ENCODE measurements at places on chromosomes 1 and 21.

GRCh38 chr21:33937931-33938339, 22.3 kb upstream of the ATP5PO start:
- DNase-seq = no peak

DNA sequence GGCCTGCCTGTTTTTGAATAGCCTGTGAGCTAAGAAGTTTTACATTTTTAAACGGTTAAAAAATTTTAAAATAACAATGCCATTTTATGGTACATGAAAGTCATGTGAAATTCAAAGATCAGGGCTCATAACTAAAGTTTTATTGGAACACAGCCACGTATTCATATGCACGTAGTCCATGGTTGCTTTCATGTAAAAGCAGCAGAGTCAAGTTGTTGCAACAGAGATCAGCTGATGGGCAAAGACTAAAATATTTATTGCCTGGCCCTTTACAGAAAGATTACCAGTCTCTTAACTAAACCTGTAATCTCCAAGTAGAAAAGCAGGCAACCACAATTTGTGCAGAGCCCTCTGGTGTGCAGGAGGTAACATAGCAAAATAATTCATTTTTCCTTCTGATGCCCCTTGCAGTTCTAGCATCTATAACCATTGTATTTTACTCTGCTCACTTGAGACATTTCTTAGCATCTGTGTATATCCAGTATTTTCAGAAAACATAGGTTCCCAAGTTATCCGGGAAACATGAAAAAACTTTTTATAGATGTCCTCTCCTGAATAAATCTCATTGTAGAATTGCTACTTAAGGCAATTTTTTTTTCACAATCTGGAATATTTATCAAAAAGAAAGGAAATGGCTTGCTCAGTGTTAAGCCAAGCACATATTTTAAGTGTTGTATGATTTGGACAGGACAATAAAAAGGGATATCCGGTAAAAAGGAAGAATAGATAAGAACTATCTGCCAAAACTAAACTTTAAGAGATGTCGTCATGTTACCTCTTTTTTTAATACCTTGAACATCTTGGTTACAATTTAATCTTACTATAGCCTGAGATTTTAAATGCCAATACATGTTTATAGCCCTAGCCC, 430.8 kb downstream of the PLPP3 start:
- no peak for DNase-seq

- DNase-seq = no peak
These were observed 88.3 kb downstream of the RPE65 start for GRCh38 chr1:68361346-68361910.

DNA sequence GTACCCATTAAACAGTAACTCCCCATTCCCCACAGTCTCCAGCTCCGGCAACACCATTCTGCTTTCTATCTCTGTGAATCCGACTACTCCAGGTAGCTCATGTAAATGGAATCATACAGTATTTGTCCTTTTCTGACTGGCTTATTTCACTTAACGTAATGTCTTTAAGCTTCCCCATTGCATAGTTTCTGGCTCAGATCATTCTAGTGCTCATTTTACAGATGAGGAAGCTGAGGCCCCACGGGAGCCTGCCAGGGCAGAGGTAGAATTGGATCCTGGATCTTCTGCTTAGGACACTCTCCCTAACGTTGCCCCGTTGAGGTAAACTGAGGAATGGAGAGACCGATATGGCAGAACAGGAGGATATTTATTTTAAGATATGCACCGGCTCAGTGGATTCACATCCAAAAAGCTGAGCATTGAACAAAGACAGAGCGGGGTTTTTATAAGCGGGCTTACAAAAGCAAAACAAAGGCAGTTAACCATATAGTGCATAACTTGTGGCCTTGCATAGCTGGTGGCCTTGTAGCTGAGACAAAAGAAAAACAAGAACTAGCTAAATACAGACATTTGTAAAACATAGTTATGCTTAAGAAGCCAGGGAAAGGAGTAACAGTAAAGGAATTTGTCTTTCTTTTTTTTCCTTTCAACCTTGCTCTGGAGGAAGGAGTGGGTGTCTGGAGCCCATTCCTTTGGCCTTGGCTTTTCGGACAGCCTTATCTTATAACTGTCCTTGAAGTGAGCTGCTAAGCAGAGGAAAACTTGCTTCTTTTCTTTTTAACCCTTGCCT, 15.3 kb upstream of the KLHDC8A start:
- DNase-seq = no peak

DNA sequence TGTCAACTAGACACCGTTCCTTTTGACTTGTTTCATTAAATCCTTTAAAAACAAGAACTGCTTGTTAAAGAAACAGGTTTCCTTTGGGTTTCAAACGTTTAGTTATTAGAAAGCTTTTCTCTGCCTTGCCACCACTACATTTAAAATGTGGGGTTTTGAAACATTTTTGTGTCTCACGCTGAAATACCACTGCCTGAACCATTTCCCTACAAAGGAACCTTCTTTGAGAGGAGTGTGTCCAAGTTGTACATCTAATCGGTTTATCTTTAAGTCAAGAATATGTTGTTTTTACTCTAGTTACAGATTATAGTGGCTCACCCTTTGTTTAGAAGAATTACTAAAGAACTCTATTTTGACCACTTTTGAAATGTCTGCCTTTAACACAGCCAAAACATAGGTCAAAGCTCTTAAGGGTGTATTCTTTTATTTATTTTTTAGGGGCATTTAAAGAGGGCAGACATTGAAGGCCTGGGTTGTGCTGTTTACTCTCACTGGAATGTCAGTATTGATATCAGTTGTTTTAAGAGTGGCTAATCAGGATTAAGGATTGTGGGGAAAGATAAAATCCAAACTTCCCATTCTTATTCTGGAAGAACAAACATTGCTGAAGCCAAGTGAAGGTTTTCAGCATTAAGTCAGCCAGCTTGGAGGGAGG, 143.4 kb downstream of the GALNT2 start:
- no peak for DNase-seq

- no peak for DNase-seq
These were observed 49.1 kb downstream of the RAP1GAP start for GRCh38 chr1:21620011-21620410.

DNA sequence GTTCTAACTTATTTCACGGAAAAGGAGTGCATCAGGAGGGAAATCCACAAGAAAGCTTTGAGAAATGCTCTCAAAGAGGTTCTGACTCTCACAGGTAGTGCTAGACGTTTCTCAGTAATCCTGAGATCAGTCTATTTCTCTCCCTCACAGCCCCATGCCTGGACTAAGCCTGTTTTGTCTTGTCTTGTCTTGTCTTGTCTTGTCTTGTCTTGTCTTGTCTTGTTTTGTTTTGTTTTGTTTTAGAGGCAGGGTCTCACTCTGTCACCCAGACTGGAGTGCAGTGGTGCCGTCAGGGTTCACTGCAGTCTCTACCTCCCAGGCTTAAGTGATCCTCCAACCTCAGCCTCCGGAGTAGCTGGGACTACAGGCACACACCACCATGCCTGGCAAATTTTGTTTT, 133.3 kb upstream of the SGIP1 start:
- DNase-seq = no peak

DNA sequence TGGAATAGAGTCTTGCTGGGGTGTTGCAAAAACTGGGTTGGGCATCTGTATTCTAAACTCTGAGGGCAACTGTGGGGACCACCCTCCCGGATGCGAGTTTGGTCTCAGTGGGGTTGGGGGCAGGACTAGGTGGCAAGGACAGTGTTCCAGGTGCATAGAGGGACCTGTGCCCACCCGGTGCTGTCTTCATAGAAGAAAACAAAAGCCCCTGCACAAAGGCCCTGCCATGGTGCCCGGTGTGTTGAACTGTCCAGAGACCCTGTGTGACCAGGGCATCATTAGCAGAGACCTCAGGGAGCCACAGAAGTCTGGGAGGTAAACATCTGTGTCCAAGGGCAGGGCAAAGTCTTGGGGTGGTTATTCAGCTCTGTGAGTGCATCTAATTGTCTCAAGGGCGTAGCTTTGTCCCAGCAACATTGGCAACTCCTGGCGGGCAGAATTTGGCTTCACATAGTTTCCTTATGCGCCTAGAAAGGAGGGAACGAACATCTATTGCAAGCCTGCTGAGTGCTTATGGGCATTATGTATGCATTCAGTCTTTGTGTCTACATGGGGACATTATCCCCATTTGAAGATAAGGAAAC, 72.2 kb upstream of the IFFO2 start:
- DNase-seq = no peak

GRCh38 chr1:6794164-6794563, 8.9 kb downstream of the CAMTA1 start:
- DNase-seq = no peak

GRCh38 chr1:39733161-39733560, 5.5 kb upstream of the PPIE start:
- DNase-seq = no peak

DNA sequence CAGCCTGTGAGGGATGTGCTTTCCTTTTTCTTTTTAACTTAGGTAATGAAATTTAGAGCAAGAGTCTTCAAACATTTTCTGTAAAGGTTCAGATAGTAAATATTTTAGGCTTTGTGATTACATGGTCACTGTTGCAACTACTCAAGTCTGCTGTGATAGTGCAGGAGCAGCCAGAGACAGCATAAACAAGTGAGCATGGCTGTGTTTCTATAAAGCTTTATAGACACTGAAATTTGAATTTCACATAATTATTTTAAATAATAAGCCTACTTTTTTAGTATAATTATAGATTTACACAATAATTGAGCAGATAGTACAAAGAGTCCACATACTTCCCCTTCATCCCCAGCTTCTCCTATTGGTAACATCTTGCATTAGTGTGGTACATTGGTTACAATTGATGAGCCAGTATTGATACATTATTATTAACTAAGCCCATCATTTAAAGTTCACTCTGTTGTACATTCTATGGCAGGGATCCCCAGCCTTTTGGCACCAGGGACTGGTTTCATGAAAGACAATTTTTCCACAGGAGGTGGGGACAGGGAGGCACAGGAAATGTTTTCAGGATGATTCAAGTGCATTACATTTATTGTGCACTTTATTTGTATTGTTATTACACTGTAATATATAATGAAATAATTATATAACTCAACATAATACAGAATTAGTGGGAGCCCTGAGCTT, 3.0 kb downstream of the ATF6 start:
- DNase-seq = no peak

DNA sequence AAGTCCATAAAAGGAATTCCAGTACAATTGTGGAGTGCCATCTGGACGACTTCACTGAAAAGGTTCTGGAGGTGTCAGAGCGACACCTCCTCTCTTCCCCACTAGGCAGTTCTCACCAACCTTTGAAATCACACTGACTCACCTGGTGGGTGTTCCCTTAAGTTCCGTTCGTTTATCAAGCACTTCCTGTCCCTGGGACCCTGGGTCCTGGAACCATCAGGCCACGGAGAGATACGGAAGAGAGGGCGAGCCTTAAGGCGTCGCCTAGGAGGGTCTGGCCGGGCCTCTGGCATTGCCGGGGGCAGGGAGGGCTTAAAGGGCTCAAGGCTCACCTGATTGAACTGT, 317 bp downstream of the SPAG17 start:
- no peak for DNase-seq

DNA sequence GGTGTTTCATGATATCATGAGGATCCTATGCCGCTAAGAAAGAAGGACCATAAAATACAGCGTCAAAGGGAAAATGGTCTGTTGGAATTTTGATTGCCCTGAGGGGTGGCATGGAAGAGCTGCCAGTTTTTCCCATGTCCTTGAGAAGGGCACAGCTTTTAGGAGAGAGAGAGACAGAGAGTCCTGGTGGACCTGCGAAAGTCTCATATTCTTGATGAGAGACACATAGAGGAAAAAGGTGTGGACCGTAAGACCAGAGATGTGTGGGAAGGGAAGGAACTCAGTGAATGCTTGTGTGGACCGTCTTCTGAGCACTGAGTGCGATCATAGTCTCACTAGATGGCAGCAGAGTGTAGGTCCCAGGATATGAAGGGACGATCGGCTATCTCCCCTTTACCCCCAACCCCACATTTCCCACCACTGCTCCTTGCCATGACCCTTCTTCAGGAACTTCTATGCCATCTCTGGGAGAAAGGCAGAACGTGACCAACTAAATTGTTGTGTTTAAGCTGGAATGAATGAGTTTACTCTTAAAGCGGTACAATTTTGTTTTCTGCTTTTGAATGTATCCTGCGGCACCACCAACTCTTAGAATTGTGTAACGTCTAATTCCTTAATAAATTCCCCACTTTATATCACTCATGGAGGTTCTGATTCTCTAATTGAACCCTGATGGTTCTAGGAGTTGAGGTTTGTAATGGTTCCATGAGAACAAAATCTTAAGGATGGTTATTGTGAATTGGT, 117.7 kb downstream of the CTH start:
- no peak for DNase-seq

DNA sequence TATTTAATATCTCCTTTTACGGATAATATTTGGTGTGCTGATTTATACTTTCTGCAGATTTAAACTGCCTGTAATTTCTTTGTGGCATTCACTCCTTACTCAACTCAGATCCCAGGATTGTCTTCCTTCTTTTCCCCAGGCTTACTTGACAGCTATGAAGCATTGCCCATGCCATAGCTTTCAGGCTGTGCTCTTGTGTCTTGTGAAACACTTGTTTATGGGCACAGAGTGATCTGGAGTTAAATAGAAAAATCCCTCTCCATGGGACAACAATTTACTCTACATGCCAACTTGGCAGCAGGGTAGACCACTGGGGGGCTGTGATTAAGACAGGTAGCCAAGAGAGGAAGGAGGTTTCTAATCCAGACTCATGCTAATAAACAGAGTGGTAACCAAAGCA, 57.4 kb downstream of the PPP1R12B start:
- DNase-seq = no peak

GRCh38 chr1:154938604-154939399, 2.3 kb upstream of the PMVK start:
- DNase-seq = no peak

- DNase-seq = no peak
These were observed 2.3 kb downstream of the SPEN start for GRCh38 chr1:15849775-15850324.

Data from stimulated activated CD4-positive, alpha-beta T cell treated with anti-CD3 and anti-CD28 coated beads, Interleukin-1b, Interleukin-23, amount 100 ng/mL, for 1 hour (primary cell).